Fibroblast of villous mesenchyme (primary cell): ENCODE measurements at places on chromosomes 5 and 9. TPM values are rescaled to one million over a fixed set of nuclear protein-coding genes. Genes with fewer than 3 reads are reported as not detected.

DNA sequence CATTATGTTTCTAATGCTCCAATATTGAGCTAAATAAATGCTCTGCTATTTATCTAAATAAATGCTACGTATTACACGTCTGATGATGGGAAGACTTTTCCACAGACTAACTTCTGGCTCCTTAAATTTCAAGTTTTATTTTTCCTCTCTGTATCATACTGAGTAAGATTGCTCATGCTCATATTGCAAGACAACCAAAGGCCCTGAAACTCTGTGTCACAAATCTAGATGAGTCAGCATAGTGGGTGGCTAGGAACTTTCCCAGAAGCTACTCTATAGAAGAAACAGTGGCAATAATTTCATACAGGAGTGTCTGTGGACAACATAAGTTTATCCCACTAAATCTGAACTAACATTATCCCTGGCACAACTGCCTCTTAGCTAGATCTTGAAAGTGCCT lies 53.0 kb upstream of the RFX3 start:
- peak; percentile 39 for DNase-seq

DNA sequence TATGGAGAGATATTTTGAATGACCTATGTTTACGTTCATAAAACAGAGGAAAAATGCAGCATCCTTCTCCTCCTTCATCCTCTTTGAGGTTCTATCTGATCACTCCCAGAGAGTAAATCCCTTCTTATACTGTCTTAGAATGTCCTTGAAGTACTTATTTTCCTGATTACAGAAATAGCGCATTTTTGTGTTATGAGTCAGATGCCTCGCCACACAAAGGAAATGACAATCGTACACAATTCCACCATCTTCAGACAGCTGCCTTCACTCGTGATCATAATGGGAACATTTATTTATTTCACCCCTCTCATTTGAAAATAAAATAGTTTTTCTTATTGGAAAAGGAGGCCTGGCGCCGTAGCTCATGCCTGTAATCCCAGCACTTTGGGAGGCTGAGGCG lies 2.4 kb upstream of the GLT6D1 start:
- peak; percentile 56 for DNase-seq

DNA sequence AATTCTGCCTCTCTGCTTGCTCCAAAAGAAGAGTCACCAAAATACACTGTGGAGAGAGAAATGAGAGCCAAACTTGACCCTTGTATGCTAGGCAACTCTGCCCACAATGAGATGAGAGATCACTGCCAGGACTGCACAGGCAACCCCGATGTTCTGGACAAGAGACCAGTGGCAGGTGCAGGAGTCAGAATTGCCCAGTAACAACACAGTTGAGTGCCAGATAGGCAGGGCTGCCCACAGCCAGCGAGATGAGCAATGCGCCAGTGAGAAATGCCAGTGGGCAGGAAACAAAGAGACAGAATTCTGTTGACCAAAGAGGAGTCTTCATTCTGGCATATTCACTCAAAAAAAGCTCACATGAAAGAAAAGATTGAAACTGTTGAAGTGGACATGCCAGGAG lies 570.7 kb downstream of the CAAP1 start:
- DNase-seq, result no peak

DNA sequence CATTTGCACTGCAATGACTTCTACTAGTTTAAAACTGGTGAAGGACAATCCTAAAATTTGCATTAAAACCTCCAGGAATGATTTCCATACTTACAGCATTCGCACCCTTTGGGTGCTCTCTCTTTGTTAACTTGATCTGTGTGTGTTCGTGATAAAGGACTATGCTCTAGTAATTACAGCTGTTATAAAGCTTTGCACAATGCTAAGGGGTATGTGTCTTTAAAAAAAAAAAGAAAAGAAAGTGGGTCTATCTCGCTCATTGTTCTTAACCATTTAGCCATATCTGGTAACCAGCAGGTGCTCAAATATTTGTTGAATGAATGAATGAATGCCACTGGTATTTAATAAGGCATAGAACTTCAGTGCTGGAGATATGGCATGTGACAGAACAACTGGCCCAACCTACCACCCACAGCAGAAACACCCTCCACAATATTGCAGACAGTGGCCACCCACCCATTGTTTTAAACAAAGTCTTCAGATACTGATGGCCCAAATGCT lies 8.7 kb downstream of the TRIM36 start:
- no peak for DNase-seq

DNA sequence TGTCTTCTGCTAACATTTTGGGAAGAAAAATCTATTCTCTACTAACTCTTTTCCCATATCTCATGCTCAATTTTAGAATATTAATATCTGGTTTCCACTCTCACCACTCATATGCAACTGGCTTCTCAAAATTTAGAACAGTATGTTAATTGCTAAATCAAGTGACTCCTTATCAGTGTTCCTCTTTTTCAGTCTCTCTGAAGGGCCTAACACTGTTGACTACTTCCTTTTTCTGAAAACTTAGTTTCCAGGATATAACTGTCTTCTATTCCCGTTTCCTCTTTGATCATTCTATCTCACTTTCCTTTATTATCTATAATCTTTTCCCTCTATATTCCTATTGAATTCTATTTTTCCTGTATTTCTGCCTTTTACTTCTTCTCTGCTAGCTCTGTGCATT lies 1717.2 kb upstream of the C9orf72 start:
- DNase-seq, result no peak

DNA sequence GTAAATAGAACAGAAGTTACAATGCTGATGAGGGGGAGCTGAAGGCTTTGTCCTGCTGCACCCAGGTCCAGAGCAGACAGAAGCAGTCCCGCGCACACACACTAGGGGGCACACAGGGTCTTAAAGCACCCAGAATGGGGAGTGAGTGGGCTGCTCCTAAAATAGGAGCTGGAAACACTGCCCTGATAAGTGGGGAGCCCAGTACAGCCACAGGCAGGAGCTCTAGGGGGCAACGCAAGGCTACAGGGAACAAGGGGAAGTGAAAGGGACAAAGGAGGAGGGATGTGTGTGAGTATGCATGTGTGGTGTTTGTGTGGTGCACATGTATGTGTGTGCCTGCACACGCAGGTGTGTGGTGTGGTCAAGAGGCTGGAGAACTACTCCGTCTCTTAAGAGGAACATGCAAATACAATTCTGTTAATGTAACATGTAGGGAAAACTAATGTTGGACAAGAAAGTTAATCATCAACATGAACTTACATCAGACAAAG lies 191.5 kb downstream of the ROR2 start:
- peak; percentile 78 for DNase-seq

DNA sequence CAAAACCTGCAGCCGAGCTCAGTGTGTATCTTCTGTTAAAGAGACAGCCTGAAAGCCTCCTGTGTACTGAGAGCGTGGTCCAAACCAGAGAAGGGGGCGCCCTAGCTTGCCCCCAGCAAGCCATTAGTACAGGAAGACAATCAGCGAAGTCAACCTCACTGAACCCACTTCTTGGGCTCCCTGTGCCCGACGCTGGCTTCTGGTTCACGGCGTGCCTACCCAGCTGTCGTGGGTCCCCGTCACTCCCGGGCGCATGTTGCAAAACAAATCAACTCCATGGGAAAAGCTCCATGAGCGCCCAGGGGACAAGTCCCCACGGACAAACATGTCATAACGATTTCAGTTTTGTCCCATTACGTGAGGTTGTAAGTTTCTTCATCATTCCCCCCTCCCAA lies 326.9 kb downstream of the SH3GL2 start:
- DNase-seq, result no peak

DNA sequence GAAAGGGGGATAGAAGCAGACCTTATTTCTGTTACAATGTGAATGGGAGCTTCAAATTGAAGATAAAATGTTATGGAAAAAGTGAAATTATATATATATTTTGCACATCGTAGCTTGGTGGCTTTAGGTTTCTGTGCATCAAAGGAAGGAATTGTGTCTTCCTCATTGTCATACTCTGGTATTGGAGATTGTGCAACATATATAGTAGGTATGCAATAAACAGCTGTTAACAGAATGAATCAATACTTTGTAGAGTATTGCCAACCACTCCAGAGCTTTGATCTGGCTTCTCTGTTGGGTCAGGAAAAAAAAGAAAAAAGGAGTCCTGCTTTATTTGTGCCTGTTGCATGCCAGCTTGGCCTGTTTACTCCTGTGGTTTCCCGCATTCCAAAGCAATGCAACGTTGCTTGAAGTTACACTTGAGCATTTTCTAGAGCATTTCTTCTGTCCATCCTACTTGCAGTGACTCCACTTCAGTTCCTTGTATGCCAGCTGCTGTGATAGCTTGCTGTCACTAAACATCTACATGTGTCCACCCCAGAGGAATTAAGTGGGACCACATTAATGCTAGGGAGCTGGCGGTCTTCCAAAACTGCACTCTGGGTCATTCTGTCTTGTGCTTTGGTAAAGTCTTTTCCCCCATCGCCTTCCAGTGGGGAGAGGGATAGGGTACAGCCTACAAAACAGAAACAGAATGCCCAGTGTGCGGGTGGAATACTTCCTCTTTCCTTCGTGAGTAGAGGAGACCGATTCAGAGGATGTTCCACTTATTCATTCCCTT lies 62.0 kb upstream of the MEF2C start:
- peak; percentile 8 for DNase-seq

DNA sequence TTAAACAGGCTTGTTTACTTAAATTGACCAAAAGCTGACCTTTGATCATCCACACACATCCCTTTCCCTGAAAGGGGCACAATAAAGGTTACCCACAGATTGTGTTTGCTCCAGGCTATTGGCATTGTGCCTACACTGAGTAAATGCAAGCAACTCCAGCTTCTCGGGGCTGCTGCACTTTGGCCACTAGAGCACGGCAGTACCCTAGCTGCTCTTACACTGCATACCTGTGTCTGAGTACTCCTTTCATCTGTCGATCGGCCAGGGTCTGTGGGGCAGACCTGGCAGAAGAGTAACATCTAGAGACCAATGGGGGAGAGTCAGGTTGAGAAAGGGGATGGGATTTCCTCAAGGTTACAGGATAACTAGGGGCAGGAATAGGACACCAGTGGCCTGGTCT lies 281.9 kb upstream of the NMUR2 start:
- no peak for DNase-seq

DNA sequence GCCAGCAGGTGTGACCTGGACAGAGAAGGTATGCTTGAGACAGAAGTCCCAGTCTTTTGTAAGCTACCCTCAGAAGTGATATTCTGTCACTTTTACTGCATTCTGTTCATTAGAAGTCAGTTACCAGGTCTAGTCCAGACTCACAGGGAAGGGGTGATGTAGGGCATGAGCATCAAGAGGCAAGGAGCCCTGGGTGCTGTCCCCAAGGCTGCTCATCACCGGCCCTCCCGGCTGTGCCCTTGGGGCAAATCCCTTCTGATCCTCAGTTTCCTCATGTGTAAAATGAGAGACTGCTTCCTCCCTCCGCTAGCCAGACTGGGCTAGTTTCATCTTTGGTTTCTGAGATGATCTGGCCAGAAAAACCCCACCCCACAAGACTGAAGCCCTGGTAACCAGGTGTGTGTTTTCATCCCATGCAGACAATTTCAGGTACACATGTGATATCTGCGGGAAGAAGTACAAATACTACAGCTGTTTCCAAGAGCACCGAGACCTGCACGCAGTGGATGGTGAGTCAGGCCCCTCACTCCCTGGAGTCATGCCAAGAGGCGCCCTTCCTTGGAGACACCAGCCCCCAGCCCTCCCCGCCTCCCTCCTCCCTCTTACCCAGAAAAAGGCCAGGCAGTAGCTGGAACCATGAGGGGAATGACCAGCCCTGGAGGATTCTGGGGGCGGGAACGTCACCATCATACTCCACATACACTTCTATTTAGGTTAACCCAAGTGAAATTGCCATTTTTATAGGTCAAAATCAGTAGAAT lies 71.0 kb downstream of the AMBP start:
- DNase-seq, result no peak

- no peak for DNase-seq
Measured at GRCh38 chr9:38650564-38650963, 30.2 kb upstream of the ANKRD18A start.

- no peak for DNase-seq
Measured at GRCh38 chr9:110641293-110641692, 27.3 kb upstream of the MUSK start.

- no peak for DNase-seq
Measured at GRCh38 chr5:138980441-138980840, 105.3 kb upstream of the LRRTM2 start.

DNA sequence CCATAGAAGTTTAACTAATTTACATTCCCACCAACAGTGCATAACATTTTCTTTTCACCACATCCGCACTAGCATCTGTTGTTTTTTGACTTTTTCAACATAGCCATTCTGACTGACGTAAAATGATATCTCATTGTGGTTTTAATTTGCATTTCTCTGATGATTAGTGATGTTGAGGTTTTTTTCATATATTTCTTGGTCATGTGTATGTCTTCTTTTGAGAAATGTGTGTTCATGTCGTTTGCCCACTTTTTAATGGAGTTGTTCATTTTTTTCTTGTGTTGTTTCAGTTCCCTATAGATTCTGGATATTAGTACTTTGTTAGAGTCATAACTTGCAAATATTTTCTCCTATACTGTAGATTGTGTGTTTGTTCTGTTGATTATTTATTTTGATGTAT lies 163.4 kb downstream of the FER start:
- no peak for DNase-seq

GRCh38 chr5:3195994-3196393 lies 399.6 kb upstream of the IRX1 start:
- no peak for DNase-seq

DNA sequence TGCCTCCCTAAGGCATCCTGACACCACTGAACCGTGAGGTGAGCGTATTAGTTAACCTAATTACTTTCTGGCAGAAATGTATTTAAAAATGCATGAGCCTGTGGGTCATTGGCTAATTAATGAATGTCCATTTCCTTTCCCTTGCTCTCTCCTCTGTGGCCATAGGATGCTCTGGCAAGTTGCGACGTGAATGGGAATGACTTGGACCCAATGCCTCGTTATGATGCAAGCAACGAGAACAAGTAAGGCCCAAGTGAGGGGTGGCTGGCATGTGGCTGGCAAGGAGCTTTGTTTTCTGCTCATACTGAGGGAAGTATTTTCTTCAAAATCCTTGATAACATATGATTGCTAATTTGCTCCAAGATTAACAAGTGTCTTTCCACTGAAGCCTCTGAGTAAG lies 136.3 kb downstream of the PCSK5 start:
- no peak for DNase-seq

GRCh38 chr9:87587356-87587745 lies 89.7 kb downstream of the DAPK1 start:
- DNase-seq, result no peak

RHOBTB3 gene
- total RNA-seq, result 370 and 720 TPM in 2 replicates

STPG3 gene
- total RNA-seq, result not detected in 2 replicates

TXNDC8 gene
- not detected in 2 replicates for total RNA-seq

GRAMD2B gene
- 61.8 and 113 TPM in 2 replicates for total RNA-seq

MPDZ gene
- total RNA-seq, result 46.4 and 62.6 TPM in 2 replicates

ARID3C gene
- total RNA-seq, result 0.32 TPM in 1 of 2 replicates, not detected in the other

ZFP37 gene
- 1.6 and 2.6 TPM in 2 replicates for total RNA-seq

ANKRD34B gene
- total RNA-seq, result not detected in 2 replicates
